Stimulated activated CD8-positive, alpha-beta memory T cell treated with anti-CD3 and anti-CD28 coated beads, Interleukin-4, amount 100 ng/mL, for 1 hour (primary cell): ENCODE measurements at places on chromosomes 5 and 9.

DNA sequence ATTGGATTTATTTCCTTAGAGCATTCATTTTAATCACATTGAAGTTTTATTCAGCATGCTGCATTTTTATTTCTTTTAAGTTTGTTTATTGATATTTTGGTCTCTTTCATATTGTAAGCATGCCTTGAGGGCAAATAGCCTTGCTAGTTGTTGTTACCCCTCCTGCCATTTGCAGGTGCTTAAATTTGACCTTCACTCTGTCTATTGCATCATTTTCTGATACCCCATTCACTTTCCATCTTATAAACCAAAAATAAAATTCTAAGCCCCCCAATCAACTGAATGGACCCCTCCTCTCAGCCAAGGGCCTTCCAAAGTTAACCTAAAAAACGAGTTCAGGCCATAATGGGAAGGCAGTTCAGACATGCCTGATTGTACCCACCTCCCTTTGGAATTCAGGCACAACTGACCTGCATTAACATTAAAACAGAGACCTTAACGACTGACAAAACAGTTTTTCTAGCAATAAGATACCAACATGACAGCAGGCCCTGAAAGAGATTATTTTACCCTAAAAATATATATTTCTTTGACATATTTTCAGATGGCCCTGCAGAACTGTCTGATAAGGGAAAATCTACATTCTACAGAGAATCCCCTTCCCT lies 32.1 kb downstream of the TARS1 start:
- DNase-seq, result no peak

DNA sequence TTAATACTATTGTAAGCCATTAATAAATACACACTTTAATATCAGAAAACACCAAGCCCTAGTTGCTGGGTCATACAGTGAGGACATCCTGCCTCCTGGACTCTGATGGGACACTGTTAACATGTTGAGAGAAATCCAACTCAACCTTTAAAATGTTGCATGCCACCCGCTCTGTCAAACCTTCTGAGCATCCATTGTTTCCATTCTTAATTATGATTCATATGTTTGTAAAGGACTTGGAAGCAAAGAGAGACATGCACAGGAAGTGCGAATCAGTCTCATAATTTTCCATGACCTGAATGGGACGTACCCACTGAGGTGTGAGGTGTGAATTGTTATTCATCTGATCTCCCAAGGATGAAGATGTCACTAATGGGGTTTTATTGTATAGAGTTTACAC lies 186.4 kb downstream of the CAAP1 start:
- no peak for DNase-seq

DNA sequence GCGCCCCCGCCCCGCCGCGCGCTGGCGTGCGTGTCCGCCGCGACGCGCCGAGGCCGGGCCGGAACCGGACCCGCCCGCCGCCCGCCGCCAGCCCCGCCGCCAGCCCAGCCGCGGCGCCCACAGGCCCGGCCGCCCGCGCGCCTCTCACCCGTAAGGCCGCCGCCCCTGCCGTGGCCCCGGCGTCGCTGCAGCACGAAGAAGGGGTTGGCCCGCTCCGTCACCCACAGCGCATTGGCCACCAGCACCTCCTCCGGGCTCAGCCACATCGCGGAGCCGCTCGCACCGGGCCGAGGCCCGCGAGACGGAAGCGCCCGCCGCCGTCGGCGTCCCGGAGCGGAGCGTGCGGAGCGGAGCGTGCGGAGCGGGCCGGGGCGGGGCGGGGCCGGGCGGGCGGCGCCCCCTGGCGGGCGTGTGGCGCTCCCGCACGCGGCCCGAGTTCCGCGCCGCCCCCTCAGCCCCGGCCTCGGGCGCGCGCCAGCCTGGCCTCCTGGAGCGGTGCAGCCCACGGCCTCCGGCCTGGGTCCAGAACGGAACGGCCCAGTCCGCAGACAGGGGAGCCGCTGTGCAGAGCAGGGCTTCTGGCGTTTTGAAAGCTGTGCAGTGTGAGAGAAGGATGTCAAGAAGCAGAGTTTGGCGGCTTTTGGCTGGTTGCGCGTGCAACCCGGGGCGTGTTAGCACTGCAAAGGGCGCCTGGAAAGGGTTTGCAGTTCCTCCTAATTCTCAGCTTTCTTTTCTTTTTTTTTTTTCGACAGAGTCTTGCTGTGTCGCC lies at the start of gene TBC1D9B:
TSS of gene TBC1D9B (minus strand) at position 342 of the 769 bp plus-strand sequence. CDS start at position 266, 76 bp downstream.
- DNase-seq, result peak; percentile 31

GRCh38 chr9:75083188-75083970 lies 4.6 kb downstream of the NMRK1 start:
- peak; percentile 21 for DNase-seq

- DNase-seq, result no peak
Measured at GRCh38 chr9:121362813-121363621, 7.0 kb downstream of the STOM start.

- no peak for DNase-seq
Measured at GRCh38 chr5:173238312-173239232, 3.6 kb upstream of the NKX2-5 start.

GRCh38 chr5:1515921-1516571 lies 7.7 kb downstream of the LPCAT1 start:
- DNase-seq, result no peak

DNA sequence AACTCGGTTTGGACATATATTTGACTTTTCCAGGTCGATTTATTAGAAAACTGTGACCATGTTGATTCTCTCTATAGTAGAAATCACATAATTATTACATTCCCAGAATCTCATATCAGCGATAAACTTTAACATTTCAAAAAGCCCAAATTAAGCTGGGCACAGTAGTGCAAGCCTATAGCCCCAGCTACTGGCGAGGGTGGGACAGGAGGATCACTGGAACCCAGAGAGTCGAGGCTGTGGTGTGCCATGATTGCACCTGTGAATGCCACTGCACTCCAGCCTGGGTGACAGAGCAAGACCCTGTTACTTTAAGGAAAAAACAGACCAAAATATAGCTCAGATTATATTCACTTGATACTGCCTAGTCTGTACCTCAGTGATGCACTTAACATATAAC lies 128.9 kb downstream of the CPLANE1 start:
- DNase-seq, result no peak
